ENCODE measurements at places on chromosomes 1 and 21.

DNA sequence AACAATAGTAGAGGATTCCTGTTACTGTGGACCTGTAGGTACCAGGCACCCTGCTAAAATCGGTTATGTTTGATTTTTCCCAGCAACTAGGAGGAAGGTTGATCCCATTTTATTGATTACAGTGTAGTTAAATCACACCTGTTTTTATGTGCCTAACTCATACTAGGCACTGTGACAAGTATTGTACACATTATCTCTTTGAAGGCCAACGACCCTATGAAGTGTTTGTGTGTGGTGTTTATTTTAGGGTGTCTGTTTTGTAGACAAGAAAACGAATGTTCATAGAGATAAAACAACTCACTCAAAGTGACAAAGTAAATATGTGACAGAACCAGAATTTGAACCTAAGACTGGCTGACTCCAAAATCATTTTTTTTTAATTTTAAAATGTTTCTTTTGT, 49.5 kb downstream of the FGGY start:
- DNase-seq, result no peak

DNA sequence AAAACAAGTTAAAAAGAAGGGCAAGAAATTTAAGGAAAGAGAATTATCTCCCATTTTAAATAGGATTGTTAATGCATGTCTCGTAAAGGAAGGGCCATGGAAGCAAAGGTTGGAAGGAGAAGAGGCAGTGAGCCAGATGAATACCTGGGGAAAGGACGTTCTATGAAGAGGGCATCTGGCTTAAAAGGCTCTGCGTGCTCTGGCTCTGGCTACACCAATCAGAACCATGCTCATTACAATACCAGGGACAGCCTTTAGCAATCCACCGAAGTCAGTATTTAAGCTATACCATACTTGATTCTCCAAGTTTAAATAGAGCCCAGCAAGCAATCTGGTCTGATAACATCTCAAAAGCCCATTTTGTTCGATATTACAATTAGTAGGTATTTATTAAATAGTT, 58.5 kb upstream of the C1orf87 start:
- DNase-seq, result no peak

GRCh38 chr1:119766374-119766794, 2.3 kb downstream of the HMGCS2 start:
- no peak for DNase-seq

DNA sequence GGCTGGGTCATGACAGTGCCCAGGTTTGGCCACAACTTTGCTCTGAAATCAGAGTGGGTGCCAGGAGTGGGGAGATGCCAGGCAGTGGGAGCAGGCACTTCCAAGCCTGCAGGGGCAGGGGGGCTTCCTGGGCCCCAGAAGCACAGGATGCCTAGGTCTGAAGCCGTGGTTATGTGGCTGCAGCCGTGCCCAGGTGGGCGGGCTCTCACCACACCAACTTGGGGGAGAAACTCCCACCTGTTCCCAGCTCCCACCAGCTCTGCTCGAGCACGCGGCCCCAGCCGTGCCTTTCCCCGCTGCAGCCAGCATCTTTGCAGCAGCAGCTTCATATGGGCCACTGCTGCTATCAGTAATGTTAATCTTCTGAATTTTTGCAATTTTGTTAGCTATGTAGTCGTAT, 331.4 kb downstream of the USP25 start:
- DNase-seq, result no peak

Measured in fibroblast of gingiva (primary cell).